Sigmoid colon (tissue), 7 donors: ENCODE measurements at places on chromosomes 3 and 15. TPM values are rescaled to one million over a fixed set of nuclear protein-coding genes. Genes with fewer than 3 reads are reported as not detected.
A peak's percentile ranks its signal among the peaks of the same experiment; 100 is the strongest.

DNA sequence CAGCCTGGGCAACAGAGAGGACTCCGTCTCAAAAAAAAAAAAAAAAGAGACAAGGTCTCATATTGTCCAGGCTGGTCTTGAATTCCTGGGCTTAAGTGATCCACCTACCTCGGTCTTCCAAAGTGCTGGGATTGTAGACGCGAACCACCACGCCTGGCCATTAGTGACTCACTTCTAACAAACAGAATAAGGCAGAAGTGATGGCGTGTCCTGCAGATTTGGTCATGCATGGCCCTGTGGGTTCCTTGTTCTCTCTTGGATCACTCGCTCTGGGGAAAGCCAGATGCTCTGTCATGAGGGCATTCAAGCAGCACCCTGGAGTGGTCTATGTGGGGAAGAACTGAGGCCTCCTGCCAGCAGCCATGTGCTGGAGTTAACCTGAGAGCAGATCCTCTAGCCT is 27.4 kb upstream of the TJP1 start:
- no peak overlapping the region for H3K4me3 ChIP-seq
- H3K36me3 ChIP-seq, result no peaks in the 10 kb centered on the region
- H3K27ac ChIP-seq, result no peak overlapping the region
- no peaks in the 10 kb centered on the region for H3K4me1 ChIP-seq

Gene PEAK1
- total RNA-seq, result 34.1 TPM

Gene STRA6
- total RNA-seq, result not detected

- peaks cover 50% of the 10 kb centered on the region for H3K4me1 ChIP-seq
- peak within 1 kb of the TSS; percentile 80 for H3K27ac ChIP-seq
- H3K27me3 ChIP-seq, result no peaks in the 10 kb centered on the region
- peak within 1 kb of the TSS; percentile 64 for H3K4me3 ChIP-seq
- peak; percentile 86 for DNase-seq
- H3K36me3 ChIP-seq, result peaks cover 2% of the 10 kb centered on the region
These were observed at the start of gene NT5DC2 for GRCh38 chr3:52533623-52534280. Gene NT5DC2 (minus strand): TSS chr3:52533857. CDS start chr3:52533737, 120 bp downstream.

DNA sequence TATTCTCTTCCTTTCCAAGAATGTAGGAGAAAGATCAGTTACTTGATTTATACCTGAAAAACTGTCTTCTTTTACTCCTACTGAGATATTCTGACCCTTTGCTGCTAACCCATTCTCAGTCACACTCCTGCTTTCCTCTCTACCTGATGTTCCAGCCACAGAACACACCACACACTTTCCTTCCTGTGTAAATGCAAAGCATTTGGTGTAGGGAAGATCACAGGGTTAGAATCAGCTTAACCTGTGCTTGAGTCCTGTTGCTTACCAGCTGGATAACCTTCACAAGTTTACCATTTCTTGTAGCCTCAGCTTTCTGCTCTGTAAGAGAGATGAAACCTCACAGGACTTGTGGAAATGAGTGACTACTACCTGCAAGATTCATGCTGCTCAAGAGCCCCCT is 489.8 kb upstream of the GOLIM4 start:
- DNase-seq, result no peak
- H3K27me3 ChIP-seq, result no peaks in the 10 kb centered on the region
- H3K27ac ChIP-seq, result no peak overlapping the region
- no peaks in the 10 kb centered on the region for H3K36me3 ChIP-seq

- no peak for DNase-seq
- no peak overlapping the region for H3K4me3 ChIP-seq
- H3K27me3 ChIP-seq, result no peaks in the 10 kb centered on the region
- peaks cover 22% of the 10 kb centered on the region for H3K4me1 ChIP-seq
These were observed 44.7 kb downstream of the TCF12 start for GRCh38 chr15:56963126-56963525.

GRCh38 chr3:99967796-99968195 is 146.5 kb downstream of the FILIP1L start:
- peak overlapping the region; percentile 76 for H3K27ac ChIP-seq
- no peak overlapping the region for H3K4me3 ChIP-seq
- no peaks in the 10 kb centered on the region for H3K4me1 ChIP-seq
- no peak for DNase-seq

Gene C15orf62
- 0.71 TPM for total RNA-seq

- H3K36me3 ChIP-seq, result no peaks in the 10 kb centered on the region
- H3K27me3 ChIP-seq, result peaks cover 4% of the 10 kb centered on the region
- DNase-seq, result no peak
- H3K4me1 ChIP-seq, result no peaks in the 10 kb centered on the region
These were observed 87.9 kb upstream of the LINGO1 start for GRCh38 chr15:77720655-77721054.

Gene FANCD2OS
- not detected for total RNA-seq

Gene SYNPR
- 1.4 TPM for total RNA-seq

Gene CATSPER2
- 6.9 TPM for total RNA-seq

DNA sequence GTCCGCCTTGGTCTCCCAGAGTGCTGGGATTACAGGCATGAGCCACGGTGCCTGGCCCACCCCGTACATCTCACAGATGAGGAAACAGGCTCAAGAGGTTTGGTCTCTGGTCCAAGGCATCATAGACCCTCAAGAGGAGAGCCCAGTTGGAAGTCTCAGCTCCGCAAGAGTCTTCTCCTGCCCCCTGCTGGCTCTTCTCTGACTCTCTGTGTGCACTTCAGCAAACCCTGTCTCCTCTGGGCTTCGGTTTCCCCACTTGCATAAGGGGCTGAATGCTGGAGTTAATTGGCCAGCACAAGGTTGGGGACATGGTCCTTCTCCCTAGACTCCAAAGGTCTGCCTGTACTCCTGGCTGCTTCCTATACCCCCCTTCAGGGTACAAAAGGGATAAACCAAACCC is 3.9 kb downstream of the MST1R start:
- H3K4me3 ChIP-seq, result no peak overlapping the region
- no peak for DNase-seq
- no peaks in the 10 kb centered on the region for H3K36me3 ChIP-seq
- peaks cover 12% of the 10 kb centered on the region for H3K4me1 ChIP-seq

Gene ERICH6
- not detected for total RNA-seq

DNA sequence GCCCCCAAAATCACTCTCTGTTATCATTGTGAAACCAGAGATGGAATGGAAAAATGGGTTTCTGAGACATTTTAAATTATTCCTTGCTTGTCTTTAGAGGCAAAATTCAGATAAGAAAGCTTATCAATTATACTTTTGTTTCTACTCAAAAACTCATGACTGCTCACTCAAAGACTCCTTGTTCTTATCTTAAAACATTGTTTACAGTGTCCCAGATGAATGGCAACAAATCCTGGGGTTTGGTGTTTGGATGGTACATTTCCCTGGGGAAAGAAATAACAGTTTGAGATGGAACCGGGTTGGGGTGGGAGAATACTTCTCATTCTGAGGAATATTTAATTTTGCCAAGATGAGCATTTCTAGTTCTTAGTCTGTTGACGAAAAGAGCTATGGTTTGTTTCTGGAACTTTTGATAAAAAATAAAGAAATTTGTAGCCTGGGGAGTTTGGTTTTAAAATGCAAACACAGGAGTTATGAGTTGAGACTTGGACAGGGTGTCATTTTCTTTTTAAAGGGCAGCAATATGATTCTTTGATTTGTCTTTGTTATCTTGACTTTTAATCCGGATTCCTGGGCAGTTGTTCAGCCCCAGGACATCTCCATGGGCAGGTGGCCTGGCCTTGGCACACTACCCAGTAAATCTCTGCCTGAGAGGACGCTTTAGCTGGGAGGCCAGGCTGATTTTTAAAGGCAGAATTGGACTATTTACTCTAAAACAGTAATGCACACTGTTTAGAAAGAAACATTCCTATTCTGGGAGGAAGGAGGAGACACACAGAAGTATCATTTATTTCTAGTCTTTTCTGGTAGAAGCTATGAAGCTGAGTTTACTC is 32.4 kb downstream of the BTD start:
- H3K36me3 ChIP-seq, result no peaks in the 10 kb centered on the region
- H3K4me3 ChIP-seq, result no peak overlapping the region
- DNase-seq, result no peak
- peak overlapping the region; percentile 82 for H3K27ac ChIP-seq
- H3K4me1 ChIP-seq, result peaks cover 77% of the 10 kb centered on the region

Gene GTPBP8
- 38.2 TPM for total RNA-seq

GRCh38 chr15:101114166-101114565 is 137.7 kb downstream of the CHSY1 start:
- H3K36me3 ChIP-seq, result no peaks in the 10 kb centered on the region
- H3K4me3 ChIP-seq, result no peak overlapping the region
- no peak overlapping the region for H3K27ac ChIP-seq
- no peaks in the 10 kb centered on the region for H3K4me1 ChIP-seq
- no peaks in the 10 kb centered on the region for H3K27me3 ChIP-seq

- no peaks in the 10 kb centered on the region for H3K36me3 ChIP-seq
- no peak overlapping the region for H3K4me3 ChIP-seq
- H3K27ac ChIP-seq, result no peak overlapping the region
These were observed 173.5 kb downstream of the OR4M2 start for GRCh38 chr15:22253676-22254408.

Gene C2CD4A
- total RNA-seq, result not detected

GRCh38 chr15:63971427-63971805 is 74.9 kb downstream of the DAPK2 start:
- no peak overlapping the region for H3K27ac ChIP-seq
- H3K27me3 ChIP-seq, result no peaks in the 10 kb centered on the region
- no peaks in the 10 kb centered on the region for H3K36me3 ChIP-seq
- H3K4me3 ChIP-seq, result no peak overlapping the region

DNA sequence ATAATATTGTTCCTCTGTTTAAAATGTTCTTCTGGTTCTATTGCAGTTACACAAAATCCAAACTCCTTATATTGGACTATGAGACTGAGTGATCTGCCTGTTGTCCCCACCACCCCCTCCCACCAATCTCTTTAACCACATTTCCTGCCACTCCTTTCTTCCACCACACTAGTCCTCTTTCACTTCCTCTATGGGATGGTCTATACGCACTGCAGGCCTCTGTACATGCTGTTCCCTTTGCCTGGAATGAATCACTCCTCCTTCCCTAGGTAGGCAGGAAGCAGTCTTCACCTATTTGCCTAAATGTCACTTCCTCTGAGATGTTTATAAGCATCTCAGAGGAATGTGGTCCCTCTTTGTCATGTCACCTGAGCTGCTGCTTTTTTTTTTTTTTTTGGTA is 4.0 kb downstream of the MAP2K1 start:
- no peaks in the 10 kb centered on the region for H3K36me3 ChIP-seq
- no peaks in the 10 kb centered on the region for H3K27me3 ChIP-seq
- no peak overlapping the region for H3K27ac ChIP-seq
- peaks cover 15% of the 10 kb centered on the region for H3K4me1 ChIP-seq
- DNase-seq, result no peak

Gene CHDH
- 1.1 TPM for total RNA-seq

DNA sequence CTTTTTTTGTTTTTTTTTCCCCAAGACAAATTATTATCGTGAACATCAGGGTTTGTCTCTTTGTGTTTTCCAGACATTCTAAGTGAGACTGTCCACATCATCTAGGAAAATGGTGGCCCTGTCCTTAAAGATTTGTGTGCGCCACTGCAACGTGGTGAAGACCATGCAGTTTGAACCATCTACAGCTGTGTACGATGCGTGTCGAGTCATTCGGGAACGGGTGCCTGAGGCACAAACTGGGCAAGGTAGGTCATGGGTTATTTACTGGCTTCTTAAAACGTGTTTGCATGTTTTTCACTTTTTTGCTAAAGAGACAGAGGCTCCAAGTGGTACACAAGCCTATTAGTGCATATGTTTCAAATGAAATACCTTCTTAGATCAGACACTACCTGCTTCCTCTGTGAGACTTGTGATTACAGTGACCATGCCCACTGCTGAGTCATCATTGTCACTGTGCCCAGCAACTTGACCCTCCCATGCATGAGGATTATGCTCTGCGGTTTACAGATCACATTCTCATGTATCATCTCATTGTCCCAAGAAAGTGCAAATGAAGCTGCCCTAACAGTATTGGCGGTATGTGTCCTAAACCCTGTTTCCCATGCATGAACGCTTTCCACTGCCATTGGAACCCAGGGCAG is 395.2 kb upstream of the TPM1 start:
- H3K27me3 ChIP-seq, result no peaks in the 10 kb centered on the region
- H3K36me3 ChIP-seq, result no peaks in the 10 kb centered on the region
- no peak for DNase-seq
- H3K4me3 ChIP-seq, result no peak overlapping the region
- no peaks in the 10 kb centered on the region for H3K4me1 ChIP-seq
- H3K27ac ChIP-seq, result no peak overlapping the region

- DNase-seq, result no peak
- no peak overlapping the region for H3K4me3 ChIP-seq
- H3K27me3 ChIP-seq, result no peaks in the 10 kb centered on the region
- no peak overlapping the region for H3K27ac ChIP-seq
These were observed 69.9 kb downstream of the LDHAL6B start for GRCh38 chr15:59276225-59277178.

GRCh38 chr15:78243491-78243941 is 9.2 kb upstream of the ACSBG1 start:
- peak; percentile 79 for DNase-seq
- no peak overlapping the region for H3K4me3 ChIP-seq
- no peaks in the 10 kb centered on the region for H3K4me1 ChIP-seq

DNA sequence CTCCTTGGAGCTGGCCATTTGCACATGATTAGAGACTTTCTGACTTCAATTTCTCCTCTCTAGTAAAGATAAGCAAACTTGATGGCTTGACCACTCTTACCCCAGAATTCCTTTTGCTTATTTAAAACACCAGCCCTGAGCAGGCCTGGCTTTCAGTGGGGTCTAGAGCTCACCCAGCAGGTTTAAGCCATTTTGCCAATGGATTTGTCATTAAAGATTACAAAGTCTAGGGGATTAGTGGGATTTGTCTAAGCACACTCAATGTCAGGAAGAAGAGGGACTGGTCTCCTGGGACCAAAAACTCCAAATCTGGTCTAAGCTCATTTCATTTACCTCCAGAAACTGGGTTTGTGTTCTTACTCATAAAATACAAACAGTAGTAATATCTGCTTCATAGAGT is 57.3 kb upstream of the SNTN start:
- no peaks in the 10 kb centered on the region for H3K4me1 ChIP-seq
- no peak overlapping the region for H3K27ac ChIP-seq
- H3K36me3 ChIP-seq, result no peaks in the 10 kb centered on the region
- H3K27me3 ChIP-seq, result no peaks in the 10 kb centered on the region
